ENCODE measurements at places on chromosomes 1 and 21.

DNA sequence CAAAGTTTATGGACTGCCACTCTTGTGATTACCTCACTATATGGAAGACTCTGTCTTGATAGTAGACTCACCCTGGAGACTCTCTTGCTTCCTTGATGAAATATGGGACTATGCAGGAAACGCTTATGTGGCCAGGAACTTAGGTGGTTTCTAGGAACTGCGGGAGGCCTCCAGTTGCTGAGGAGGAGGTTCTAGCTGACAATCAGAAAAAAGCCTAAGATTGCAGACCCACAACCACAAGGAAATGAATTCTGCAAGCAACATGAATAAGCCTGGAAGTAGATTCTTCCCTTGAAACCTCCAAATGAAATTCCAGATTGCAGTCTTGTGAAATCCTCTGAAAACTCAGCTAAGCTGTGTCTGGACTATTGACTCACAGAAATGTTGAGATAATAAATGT, 88.9 kb upstream of the COL11A1 start:
- no peak for DNase-seq

DNA sequence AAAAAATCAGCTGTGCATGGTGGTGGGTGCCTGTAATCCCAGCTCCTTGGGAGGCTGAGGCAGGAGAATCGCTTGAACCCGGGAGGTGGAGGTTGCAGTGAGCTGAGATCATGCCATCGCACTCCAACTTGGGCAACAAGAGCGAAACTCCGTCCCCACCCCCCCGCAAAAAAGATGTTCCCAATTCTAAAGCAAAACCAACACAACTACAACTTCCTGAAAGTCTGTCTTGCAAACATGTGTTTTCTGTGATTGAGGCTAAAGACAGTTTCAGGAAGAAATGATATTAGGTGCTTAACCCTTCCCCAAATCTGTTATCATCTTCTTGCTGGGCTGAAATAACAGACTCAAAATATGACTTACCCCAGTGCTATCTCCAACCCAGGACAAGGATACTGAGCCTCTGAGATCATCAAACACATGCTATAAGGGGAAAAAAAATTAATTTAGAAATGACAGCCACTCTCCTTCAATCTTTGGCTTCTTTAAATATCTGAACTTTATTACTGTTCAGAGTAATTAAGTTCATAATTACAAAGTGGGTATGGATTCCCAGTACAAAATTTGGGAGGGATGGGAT, 28.5 kb downstream of the SORT1 start:
- DNase-seq, result no peak

GRCh38 chr1:204685236-204686006, at the start of gene LRRN2:
TSS of gene LRRN2 (minus strand) at chr1:204685738. CDS start at chr1:204619992, 65,746 bp downstream.
- DNase-seq, result peak; percentile 76

- no peak for DNase-seq
Observed at GRCh38 chr1:93699503-93700168, 18.0 kb upstream of the BCAR3 start.

- no peak for DNase-seq
Observed at GRCh38 chr21:39161064-39161463, 22.2 kb downstream of the PSMG1 start.

- DNase-seq, result no peak
Observed at GRCh38 chr1:111707906-111708305, 31.3 kb downstream of the INKA2 start.

DNA sequence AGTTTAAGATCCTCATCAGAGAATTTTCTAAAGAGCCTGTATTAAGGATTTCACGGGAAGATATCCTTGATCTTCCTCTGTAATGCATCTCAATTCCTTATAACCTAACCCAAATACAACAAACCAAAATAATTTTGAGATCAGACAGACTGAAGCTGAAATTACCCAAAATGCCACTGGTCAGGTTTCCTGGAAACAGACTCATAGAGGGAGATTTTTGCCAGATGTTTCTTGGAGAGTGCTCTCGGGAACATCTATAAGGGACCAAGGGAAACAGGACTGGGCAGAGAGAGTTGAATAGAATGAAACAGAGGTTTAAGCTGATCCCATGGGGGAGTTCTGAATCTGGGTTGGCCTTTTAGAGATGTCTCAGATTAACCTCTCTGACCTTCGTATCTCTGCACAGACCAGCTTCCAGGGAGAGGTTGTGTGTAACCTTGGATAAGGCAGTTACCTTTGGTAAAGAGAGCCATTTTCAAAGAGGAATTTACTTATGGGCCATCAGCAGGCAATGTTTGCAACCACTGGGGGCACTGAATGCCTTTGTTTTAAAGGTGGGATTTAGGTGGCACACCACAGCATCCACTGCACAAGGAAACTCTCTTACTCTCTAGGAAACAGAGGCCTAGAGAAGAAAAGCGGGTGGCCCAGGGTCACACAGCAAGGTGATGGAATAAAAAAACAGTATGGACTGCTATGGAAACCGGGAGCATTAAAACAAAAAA, 130.8 kb upstream of the SGIP1 start:
- no peak for DNase-seq

DNA sequence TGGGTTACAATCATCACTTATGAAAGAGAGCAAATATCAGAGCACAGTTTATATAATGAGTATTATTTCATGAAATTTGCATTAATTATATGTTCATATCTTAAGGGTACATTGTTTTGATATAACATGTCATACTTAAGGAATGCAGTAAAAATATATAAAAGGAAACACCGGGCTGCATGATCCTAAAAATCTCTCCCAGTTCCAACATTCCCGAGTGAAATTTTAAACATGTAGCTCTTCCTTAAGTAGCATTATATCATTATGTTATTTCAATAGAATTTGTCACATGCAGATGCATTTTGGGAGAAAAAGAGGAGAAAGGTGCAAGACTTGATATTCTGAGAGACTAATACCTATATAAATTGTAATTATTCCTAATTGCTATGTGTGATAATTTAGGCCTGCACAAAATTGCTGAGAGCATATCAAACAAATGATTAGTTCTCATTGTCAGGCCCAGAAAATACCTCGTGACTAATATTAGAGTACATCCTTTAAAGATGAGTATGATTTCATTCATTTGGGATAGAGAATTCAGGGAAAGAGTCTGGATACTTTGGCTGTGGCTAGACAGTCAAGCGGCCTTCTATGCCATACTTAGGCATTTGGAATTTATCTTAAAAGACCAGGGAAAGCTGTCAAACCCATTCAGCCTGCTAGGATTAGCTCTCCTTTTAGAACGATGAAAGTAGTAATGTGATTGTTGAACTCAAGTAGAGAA, 86.8 kb downstream of the ADGRL2 start:
- DNase-seq, result no peak

- no peak for DNase-seq
Observed at GRCh38 chr1:90502696-90503095, 214.4 kb downstream of the BARHL2 start.

DNA sequence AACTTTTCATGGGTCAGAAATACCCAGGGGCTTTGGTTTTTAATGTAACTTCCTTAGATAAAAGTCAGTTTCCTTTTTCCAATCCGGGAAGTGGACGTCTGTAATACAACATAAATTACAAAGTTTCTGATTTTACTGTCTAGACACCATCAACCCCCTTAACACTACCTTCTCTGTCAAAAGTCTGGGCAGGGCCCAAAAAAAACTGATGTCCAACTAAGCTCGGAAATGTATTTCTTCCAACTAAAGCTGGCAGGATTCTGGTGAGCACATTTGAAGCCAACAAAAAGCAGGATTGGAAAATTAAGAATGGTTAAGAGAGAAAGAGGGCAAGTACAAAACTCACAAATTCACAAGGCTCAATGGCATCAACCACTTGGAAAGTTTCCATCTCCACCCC, 24.3 kb downstream of the DDAH1 start:
- no peak for DNase-seq

DNA sequence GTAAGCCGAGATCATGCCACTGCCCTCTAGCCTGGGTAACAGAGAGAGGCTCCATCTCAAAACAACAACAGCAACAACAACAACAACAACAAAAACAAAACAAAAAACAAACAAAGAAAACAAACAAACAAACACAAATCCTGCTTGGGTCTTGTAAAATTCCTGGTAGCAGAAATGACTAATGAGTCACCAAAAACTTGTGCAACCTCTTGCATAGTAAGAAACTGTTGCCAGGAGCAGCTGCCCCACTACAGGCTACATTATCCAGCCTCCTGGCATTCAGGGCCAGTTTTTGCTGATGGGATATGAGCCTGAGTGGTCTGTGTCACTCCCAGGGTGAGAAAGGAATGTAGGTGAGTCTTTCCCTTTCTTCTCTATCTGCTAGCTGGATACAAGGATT, 245.4 kb downstream of the TNR start:
- no peak for DNase-seq

DNA sequence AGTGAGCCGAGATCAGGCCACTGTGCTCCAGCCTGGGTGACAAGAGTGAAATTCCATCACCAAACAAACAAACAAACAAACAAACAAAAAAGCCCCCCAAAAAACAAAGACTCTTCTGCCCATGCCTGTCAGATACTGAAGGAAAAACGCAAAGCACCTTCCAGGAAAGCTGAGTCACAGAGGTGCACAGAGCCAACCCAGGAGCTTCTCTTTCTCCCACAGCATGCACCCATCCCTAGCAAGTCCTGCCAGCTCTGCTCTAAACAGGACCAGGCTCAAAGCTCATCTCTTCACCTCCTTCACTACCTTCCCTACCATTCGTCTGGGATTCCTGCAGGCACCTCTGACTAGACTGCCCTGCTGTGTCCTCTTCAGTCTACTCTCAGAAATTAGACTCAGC, 46.5 kb downstream of the ETS2 start:
- no peak for DNase-seq

DNA sequence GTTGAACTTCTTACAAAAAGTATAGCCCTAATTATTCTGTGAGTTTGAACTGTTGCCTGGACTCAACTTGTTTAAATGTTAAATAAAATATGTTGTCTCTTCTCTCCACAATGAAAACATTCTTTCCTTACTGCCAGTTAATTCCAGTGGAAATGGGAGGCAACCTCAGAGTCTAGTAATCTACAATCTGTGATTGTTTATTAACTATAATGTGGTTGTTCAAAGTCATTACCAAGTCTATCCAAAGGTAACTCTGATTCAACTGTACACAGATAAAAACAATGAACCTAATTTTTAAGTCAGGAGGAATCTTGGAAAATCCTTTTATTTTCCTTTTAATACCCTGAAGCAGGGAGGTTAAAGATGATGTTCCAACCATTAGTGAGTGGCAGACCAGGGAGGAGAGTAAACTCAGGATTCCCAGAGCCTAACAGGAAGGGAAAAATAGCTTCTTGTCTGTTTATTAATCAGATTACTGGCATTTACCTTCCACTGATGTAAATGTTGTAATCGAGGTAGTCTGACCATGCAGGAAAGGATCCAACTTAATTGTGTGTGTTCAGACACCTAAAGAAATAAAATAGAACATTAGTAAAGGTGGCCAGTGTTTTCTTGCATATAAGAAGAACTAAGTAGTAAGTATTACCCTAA, 57.1 kb upstream of the TBX15 start:
- no peak for DNase-seq

DNA sequence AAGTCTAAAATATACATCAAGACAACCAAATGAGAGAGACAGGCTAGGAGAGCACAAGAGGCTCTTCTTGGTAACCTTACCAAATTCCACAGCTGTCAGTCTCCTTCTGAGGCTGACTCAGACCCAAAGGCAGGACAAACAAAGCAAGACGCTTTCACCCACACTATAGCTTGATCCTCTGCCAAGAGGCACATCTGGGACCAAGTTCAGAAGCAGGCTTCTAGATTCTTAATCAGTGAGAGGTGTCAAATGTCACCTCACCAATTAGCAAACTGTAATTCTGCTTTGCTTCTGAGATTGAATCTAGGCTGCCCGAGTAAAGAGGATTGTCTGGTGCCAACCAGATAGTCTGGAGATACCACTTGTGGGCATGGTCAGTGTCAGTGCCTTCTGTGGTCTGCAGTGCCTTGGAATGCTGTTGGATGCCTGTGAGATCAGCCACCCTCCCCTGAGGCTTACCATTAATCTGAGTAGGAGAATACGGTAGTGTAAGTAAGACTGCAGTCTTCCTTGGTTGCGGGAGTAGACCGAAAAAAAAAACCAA, 151.0 kb downstream of the FMN2 start:
- peak; percentile 75 for DNase-seq

DNA sequence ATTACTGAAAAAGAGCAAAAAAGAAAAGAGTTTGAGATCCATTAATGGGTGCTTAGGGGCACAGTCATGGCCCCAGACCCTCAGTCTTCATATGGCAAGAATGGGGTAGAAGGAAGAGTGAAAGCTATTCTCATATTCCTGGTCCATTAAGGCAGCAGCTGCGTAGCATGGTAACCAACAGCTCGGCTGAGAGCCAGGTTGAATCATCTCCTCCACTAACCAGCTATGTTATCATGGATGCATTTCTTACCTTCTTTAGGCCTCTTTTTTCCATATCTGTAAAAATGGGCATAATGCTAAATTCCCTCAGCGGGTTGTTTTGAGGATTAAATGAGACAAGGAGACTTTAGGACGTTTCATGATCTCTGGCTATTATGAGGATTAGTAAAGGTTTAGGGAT, 15.0 kb upstream of the SARS1 start:
- DNase-seq, result no peak

DNA sequence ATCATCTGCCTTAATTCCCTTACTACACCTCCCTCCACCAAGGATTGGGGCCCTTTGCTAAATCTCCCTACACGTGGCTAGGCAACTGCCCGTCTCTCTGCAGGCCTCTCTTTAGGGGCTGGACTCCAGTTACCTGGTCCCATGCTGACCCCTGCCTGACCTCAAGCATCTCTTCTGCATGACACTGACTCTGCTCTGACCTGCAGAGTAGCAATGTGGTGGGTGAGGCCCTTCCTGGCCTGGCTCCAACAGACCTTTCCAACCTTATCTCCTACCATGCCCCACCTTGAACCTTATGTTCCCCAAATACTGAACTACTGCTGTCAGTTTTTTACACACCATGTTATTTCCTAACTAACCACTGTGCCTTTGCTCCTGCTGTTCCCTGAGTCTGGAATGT, 45.9 kb upstream of the EPS15 start:
- DNase-seq, result no peak

GRCh38 chr1:56973923-56974742, 8.3 kb upstream of the C8B start:
- DNase-seq, result no peak
